ENCODE measurements at places on chromosomes 5 and 9.

GRCh38 chr5:132389585-132390286 lies 20.2 kb downstream of the SLC22A5 start:
- peak; percentile 99 for DNase-seq

GRCh38 chr9:130414910-130415746 lies 29.6 kb upstream of the ASS1 start:
- DNase-seq: no peak

GRCh38 chr5:111224561-111225345 lies 569 bp downstream of the CAMK4 start:
- DNase-seq: no peak

GRCh38 chr5:124772457-124773200 lies 26.2 kb upstream of the ZNF608 start:
- DNase-seq: no peak

DNA sequence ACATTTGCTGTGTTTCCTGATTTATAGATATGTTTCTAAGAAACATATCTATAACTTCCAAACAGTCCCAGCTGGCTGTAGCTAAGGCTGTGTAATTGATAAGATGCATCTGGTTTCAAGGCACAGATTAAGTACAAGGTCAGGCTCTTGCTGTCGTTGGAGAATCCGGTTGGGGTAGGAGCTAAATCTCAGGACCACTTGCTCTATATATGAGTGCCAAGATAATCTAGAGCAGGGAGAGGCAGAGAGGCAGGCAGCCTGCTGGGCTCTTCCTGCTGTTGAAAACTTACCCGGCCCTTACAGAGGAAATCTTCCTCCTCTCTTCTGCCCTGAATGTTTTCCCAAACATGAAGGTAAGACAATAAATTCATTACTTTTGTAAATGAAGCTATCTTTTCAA lies at the start of gene C7:
Gene C7, plus strand, starts transcription at position 234 of the 400 bp plus-strand sequence. Its CDS starts 114 bp downstream, at position 348.
- DNase-seq: no peak

DNA sequence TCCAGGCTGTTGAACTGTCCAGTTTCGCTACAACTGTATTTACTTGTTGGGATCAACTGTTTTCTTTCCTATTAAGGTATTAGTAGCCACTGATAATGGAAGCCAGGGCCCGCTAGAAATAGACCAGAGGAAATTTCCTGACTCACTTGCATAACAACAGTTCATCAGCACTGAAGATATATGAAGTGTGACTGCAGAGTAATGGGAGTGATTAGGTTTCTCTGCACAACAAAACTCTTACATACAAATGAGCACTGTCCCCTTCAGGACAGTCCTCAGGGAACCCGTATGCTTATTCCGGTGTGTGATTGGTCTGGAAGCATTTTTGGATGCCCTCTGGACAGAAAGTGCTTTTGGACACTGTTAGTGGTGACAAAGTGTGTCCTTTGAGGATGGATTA lies 55.3 kb downstream of the LIX1 start:
- DNase-seq: no peak

DNA sequence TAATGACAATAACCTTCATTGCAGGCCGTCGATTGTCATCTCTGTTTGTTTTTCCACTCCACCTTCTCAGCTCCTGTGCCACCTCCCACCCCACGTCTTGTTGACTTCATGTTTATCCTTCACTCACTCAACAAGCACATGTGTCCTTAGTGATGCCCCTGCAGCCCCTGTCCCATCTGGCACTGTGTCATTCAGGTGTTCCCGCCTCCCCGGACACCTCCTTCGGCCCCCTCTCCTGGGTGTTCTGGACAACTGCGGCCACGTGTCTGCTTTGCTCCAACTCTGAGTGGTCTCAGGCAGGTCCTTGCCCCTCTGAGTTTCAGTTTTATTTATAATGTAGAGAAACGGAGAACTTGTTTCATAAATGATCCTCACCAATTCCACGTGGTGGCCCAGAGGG lies 91.0 kb upstream of the COL5A1 start:
- no peak for DNase-seq

GRCh38 chr5:53126521-53126920 lies 17.0 kb upstream of the MOCS2 start:
- peak; percentile 70 for DNase-seq

DNA sequence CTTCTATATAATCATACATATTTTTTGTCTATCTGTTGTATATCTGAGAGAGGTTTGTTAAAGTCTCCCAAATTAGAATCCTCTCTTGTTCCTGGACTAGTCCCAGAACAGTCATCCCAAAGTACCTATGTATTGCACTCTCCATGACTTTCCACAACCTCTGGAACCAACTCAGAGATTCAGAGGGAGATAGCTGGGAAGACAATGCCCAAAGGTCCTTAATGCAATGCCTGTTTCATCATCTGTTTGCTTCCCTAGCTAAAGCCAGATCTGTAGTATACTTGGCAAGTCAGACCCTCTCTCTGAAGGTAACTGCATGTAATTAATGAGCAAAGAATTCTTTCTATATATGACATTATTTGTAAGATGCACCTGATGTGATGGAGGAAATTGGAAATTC lies 89.4 kb downstream of the ZNF474 start:
- DNase-seq: no peak

DNA sequence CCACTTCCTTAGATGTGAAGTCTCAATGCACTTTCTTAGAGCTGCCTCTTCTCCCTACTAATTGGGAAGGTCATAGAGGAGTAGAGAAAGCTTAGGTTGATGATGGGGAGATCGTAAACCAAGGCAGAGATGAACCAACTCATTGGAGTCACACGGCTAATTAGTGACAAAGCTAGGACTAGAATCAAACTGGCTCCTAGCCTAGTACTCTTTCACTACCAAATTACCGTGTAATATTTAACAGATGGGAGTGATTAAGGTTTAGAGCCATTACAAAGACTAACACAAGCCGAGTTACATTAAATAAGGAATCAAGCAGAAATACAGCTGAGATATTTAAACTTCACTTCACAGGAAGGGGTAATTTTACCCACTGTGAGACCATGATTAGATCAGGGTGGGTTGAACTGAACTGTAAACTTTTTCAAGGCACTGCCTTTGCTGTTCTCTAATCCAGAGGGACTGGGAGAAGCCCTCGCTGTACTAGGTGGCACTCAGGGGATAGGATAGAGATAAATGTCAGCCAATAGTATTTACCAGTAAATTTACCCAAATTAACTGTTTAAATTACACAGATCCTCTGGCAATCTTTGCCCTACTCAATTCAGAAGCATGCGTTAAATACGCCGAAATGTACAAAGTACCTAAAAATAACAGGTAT lies 166.4 kb upstream of the PIK3R1 start:
- peak; percentile 60 for DNase-seq

DNA sequence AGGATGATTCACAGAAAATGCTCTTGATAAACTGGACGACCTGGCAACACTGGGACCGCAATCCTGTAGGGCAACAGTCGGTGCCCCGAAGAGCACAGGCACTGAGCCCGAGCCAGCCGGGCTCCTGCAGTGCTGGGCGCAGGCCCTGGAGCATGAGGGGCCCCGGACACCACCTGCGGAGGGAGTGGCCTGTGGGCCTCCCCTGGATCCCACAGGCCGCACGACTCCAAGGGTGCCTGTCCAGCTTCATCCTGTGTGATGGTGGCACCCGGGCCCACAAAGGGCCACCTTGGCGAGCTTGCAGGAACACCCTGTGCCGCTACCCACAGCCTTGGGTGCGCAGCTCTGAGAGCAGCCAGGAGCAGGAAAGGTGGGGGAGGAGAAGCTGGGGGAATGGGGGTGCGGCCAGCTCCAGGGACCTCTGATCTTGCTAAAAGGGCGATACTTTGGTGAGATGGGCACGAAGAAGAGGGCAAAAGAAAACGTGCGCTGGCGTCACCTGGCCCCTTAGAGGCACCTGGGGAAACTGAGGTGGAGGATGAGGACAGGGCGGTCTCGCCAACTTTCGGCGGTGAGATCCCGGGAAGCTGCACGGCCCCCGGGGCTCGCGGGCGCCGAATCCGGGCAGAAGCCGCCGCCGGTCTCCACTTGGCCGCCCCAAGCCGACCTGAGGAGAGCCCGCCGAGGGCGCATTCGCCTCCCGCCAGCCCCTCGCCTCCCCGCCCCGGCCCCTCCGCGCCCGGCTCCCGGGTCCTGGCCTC lies 722 bp downstream of the TBC1D9B start:
- DNase-seq: peak; percentile 4

DNA sequence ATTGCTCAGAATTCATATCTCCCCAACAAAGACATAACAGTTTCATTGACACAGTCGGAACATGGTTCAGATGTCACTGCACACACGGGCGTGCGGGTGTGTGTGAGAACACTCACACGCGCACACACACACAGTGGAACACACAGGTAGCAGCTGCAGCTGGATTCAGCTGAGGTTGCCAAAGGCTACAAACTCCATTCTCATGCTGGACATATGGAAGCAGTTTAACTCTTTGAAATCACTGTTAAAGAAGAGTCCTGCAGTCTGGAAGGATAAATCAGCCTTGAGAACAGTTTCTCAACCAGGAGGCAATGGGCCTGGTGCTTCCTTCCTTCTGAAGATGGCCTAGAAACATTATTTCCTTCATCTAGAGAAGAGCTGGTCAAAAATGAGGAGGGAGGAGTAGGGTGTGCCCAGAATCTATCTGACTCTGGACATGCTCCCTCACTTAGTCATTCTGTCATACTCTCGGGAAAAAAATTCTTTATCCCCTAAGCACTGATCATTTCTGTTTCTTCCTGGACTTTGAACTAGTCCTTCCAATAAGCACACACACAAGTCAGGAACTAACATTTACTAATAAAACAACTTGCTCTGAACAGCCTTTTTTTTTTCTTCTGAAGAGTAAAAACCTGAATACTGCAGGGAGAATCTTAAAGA lies 160.6 kb downstream of the ZDHHC21 start:
- DNase-seq: no peak

DNA sequence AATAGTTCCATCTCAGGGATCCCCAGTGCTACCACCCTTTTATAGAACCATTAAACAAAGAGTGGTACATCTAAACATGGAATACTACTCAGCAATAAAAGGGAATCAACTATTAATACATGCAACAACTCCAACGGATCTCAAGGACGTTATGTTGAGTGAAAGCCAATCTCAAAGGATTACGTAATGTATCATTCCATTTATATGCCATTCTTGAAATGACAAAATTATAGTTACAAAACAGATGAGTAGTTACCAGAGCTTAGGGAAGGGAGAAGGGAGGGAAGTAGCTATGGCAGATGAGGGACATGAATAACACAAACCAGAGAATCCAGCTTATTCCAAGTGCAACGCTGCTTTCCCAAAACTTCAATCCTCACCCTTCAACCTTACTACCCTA lies 69.5 kb downstream of the ACTL7B start:
- DNase-seq: no peak

DNA sequence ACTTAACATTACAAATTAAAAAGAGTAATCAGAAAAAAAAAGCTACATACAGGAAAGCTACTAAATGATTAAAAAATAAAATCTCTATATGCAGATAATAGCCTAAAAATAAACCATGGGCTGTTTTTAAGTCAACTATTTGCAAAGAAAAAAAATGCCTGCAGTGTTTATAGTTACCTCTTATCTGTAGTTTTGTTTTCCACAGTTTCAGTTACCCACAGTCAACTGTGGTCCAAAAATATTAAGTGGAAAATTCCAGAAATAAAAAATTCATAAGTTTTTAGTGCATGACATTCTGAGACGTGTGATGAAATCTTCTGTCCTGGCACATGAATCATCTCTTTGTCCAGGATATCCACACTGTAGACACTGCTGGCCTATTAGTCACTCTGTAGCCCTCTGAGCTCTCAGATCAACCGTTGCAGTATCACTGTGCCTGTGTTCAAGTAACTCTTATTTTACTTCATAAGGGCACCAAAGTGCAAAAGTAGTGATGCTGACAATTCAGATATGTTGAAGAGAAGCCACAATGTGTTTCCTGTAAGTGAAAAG lies 59.2 kb downstream of the PRELID2 start:
- DNase-seq: peak; percentile 87

- no peak for DNase-seq
Measured at GRCh38 chr5:175493260-175493659, 14.9 kb downstream of the SFXN1 start.
